ENCODE measurements at places on chromosomes 4 and X.

- DNase-seq: no peak
Measured at GRCh38 chrX:30981968-30982367, 89.9 kb downstream of the FTHL17 start.

GRCh38 chr4:52643785-52644244 lies 15.3 kb downstream of the USP46 start:
- DNase-seq: no peak

- no peak for DNase-seq
Measured at GRCh38 chr4:54050214-54050904, 14.0 kb downstream of the CHIC2 start.

DNA sequence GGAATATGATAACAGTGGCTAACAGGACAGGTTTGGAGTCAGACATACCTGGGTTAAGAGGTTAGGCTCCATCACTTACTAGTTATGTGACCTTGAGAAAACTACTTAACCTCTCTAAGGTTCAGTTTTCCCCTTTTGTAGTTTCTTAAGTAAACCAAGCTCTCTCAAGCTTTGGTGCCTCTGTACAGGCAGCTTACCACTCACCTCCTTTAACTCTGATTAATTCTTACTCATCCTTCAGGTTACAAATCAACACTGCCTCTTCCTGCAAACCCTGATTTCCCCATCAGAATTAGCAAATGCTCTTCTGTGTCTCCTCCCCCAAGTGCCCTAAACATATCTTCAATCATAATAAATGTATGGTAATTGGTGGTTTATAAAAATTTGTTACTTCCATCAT lies 3.5 kb upstream of the SERTM2 start:
- DNase-seq: no peak

GRCh38 chrX:69189576-69190371 lies 24.5 kb upstream of the PJA1 start:
- no peak for DNase-seq

- no peak for DNase-seq
Measured at GRCh38 chr4:105634402-105635080, 73.9 kb downstream of the INTS12 start.

GRCh38 chr4:99463566-99463965 lies 28.4 kb upstream of the ADH7 start:
- DNase-seq: no peak

DNA sequence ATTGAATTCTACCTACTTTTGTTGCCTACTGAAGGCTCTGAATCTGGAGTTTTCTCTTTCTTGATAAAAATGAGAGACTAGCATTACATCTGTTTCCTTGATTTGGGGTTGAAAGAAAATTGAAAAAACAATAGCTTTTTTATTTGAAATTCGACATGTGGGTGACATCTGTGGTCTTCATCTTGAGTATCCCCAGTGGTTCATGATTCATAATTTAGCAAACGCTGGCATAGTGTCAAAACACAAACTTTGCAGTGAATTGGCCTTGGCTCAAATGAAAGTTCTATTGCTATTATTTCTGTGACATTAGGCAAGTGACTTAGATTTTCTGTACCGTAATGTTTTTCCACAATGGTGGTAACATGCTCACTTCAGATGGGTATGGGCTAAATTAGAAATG lies 747.6 kb downstream of the PCDH7 start:
- no peak for DNase-seq

GRCh38 chrX:40266490-40267333 lies 169.0 kb upstream of the BCOR start:
- peak; percentile 42 for DNase-seq

DNA sequence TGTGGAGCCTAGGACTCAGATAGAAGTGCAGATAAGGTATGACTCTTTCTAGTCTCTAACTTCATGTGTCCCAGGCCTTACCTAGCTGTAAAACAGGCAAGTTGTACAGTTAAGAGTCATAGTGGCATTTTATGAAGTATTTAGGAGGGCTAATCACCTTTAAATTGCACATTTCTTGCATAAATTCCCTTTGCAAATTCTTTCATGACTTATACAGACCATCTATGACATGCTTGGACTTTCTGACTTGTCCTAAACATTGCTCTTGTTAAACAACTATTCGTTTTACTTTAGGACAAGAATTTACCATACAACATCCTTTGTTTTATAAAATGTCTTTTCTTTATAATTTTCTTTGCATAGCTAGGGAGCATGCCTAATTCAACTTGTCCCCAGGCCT lies 7.8 kb upstream of the RRAGB start:
- no peak for DNase-seq

- no peak for DNase-seq
Measured at GRCh38 chr4:183214912-183215488, 105.1 kb downstream of the CLDN22 start.

DNA sequence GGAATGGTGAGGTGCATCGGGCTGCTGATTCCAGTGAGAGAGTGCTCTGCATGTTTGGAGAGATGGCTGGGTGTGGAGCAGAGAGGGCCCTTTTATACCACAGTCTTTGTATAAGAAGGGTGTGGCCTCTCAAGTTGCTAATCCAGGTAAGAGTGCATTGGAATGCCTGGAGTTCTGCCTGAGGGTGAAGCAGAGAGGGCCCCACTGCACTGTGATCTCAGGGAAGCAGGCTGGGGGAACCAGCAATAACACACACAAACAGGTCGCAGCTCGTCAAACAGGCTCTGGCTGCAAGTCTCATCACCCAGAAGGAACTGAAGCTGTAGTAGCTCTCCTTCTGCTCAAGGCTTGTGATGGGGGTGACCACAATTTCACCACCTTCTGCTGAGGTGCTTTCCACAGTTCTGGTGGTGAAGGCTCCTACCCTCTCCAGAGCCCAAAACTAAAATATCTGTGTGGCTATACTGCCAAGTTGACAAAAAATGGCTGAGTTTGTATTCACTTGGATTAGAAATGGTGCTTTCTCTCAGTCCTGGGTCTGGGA lies 687.4 kb upstream of the HS3ST1 start:
- no peak for DNase-seq

GRCh38 chr4:4752025-4752424 lies 107.4 kb upstream of the MSX1 start:
- no peak for DNase-seq

GRCh38 chr4:68283714-68284113 lies 38.2 kb upstream of the TMPRSS11B start:
- no peak for DNase-seq

DNA sequence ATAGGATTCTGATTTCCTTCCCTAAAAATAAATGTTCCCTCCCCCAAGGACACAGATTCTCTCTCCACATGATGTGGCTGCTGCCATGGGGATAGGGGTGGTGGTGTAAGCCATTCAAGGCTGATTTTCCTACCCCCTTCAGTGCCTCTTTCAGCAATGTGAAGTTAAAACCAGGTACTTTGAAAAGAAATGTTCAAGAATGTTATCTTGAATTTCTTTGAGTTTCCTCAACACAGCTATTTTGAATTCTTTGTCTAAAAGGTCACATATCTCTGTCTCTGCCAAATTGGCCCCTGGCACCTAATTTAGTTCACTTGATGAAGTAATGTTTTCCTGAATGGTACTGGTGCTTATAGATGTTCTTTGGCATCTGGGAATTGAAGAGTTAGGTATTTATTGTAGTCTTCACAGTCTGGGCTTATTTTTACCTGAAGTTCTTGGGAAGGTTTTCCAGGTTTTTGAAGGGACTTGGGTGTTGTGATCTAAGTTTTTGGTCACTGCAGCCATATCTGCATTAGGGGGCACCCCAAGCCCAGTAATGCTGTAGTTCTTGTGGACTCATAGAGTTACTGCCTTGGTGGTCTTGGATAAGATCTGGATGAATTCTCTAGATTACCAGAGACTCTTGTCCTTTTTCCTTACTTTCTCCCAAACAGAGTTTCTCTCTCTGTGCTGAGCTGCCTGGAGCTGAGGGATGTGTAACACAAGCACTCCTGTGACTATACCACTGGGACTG lies 7.6 kb upstream of the DIPK2B start:
- no peak for DNase-seq

DNA sequence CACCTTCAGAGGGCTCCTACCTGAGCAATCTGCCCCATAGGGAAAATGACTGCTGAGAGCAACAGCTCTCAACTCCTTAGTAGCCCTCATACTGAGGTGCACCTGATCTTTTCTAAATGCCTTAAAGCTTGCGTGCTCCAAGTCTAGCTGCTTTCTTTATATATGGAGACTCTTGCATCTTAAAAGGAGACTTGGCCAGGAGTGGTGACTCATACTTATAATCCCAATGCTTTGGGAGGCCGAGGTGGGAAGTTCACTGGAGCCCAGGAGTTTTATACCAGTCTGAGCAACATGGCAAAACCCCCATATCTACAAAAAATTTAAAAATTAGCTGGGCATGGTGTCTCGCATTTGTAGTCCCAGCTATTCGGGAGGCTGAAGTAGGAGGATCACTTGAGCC lies 78.1 kb upstream of the TRIM2 start:
- no peak for DNase-seq

- DNase-seq: no peak
Measured at GRCh38 chr4:53563824-53564223, 27.5 kb downstream of the LNX1 start.

DNA sequence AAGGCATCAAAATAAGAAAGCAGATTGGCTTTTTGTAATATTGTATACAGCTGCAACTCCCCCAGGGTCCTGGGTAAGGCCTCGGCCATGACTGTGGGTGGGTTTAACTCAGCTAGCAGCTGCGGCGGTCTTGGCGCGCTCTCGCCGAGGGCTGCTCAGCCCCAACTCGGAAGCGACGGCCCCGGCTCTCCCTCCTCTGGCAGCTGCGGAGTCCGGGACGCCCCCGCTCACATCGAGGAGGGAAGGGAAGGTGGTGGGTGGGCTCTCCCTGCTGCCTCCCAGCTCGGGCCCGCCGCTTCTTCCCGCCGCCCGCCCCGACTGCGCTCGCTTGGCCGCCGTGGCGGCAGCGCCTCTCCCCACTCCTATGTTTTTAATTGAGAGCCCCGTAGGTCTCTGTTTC lies 51.2 kb downstream of the GPR50 start:
- DNase-seq: no peak

DNA sequence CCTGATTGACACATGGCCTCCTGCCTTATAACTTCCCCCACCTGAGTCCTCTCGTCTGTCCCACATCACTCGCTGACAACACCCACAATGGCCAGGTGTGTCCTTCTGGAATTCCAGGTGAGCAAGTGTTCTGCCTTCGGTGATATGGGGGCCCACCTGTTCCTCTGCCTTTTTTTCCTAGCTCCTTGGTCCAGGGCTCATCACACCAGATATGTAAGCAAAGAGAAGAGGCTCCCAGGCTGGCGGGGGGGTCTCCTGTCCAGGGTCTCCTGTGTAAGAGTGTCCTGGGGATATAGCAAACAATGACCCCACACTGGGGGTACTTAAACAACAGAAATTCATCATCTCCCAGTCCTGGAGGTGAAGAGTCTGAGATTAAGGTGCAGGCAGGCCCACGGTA lies 25.2 kb downstream of the P2RY8 start:
- DNase-seq: no peak

GRCh38 chr4:85837439-85837733 lies 362.4 kb downstream of the ARHGAP24 start:
- no peak for DNase-seq

- DNase-seq: no peak
Measured at GRCh38 chr4:87947381-87948160, 27.9 kb upstream of the SPP1 start.

GRCh38 chr4:82801910-82802521 lies 3.4 kb upstream of the SCD5 start:
- no peak for DNase-seq

DNA sequence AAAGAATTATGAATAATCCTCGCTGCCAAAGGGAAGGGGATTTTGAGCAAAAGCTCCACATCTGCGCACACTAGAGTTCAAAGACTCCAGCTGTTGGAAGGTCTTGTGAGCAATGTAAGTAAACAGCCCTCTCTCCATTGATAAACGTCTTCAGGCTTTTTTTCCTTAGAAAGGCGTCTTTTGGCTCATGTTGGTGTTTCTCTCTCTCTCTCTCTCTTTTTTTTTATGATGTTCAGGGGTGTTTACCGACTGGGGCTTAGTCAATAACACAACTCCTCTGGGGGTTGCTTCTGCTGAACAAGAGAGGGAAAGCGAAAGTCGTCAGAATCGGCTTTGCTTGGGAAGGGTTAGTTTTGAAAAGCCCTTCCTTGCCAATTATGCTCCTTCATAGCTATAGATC lies 53.2 kb upstream of the C1QTNF7 start:
- no peak for DNase-seq

DNA sequence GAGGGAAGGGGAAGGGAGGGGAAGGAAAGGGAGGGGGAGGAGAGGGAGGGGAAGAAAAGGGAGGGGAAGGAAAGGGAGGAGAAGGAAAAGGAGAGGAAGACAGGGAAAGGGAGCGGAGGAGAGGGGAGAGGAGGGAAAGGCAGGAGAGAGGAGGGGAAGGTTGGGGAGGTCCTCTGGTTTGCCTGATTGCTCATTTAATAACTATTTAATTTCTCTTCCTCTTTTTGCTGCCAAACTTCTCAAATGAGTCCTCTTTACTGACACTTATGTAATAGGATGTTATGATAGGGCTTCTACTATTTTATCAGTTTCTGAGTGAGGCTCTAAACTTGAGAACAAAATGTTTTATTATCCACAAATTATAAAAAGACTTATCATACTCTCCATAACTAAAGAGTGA lies 35.4 kb upstream of the PPA2 start:
- DNase-seq: no peak

DNA sequence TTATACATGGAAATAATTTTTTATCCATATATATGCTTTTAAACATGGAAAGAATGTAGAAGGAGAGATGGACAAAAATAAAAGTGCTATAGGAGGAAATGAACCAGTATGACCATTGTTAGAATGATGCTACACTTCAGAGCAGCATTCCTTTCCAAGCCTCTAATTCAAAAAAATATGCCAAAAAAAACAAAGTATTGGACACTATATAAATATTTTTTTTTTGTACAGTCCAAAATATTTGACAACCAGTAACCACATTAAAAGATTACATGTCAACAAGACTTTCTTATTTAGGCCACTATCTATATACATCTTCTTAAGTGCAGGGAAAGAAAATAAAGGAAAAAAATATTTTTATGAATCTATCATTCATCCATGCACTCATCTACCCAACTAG lies 198.6 kb downstream of the LRBA start:
- no peak for DNase-seq

- DNase-seq: no peak
Measured at GRCh38 chrX:155231163-155231562, 14.9 kb downstream of the VBP1 start.

DNA sequence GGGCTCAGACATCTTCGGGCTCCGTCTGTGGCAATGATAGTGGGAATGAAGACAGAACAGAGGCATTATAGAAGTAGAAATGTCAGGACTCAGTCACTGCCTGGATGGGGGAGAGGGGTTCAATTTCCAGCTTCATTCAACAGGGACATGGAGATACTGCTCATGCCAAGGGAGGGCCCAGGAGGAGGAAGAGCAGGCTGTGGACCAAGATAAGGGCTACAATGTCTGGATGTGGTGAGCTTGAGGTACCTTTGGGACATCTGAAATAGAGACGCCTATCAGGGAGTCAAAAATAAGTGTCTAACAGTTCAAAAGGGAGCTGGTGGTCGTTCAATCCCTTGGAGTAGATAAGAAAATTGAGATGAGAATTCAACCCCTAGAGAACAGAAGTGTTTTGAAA lies 34.5 kb downstream of the ELF4 start:
- DNase-seq: no peak

- no peak for DNase-seq
Measured at GRCh38 chr4:138308356-138308755, 66.2 kb upstream of the SLC7A11 start.

GRCh38 chr4:69775321-69775867 lies 15.0 kb upstream of the SULT1B1 start:
- DNase-seq: no peak

GRCh38 chr4:100576570-100576969 lies 58.7 kb upstream of the EMCN start:
- DNase-seq: no peak

GRCh38 chr4:72275381-72275780 lies 243.6 kb downstream of the NPFFR2 start:
- DNase-seq: no peak
